ENCODE measurements at places on chromosomes 7 and 10. TPM values are rescaled to one million over a fixed set of nuclear protein-coding genes. Genes with fewer than 3 reads are reported as not detected.
A peak's percentile ranks its signal among the peaks of the same experiment; 100 is the strongest.

GRCh38 chr7:30994206-30995100 lies 30.7 kb downstream of the GHRHR start:
- no peak for DNase-seq

Gene HOXA13
- not detected for total RNA-seq

GRCh38 chr10:131082991-131083481 lies 228.5 kb downstream of the TCERG1L start:
- no peak for DNase-seq

- DNase-seq, result no peak
These were observed 4.2 kb downstream of the STK32C start for GRCh38 chr10:132303361-132304115.

GRCh38 chr7:28811701-28812430 lies 146.3 kb downstream of the TRIL start:
- no peak for DNase-seq

DNA sequence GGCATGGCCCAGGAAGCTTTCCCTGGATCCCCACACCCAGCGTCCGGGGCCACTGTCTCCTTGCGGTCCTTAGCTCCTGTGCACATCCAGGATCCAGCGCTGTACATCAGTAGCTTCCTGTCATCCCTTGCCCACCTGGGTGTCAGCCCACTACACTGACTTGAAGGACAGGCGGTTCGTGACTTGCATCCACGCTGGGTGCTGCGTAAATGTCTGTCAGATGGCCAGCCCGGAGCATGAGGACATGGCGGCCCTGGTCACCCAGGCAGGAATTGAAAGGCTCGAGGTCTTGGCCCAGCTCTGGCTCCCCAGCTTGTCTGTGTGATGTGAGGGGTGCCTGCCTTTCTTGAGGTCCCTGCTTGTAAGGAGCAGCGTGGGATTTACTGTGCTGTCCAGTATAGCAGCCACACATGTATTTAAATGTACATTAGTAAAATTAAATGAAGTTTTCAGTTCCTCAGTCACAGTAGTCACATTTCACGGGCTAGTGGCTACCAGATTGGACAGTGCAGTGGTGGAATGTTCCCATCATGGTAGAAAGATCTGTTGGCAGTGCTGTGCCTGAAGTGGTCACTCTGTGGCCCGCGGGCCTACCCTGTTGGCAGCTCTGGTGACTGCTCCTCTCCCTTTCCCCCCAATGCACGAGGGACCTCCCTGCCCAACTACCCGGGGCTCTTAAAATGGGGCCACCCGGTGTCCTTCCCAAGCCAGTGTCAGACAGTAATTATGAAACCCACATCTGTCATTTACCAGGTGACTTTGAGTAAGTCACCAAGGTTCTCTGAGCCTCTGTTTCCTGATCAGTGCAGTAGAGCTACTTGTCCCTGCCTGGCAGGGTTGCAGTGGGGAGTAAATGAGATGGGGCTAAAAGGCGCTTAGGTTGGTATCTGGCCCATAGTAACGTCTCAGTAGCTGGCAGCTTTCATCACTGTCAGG lies 97.8 kb upstream of the PPIF start:
- DNase-seq, result no peak

- no peak for DNase-seq
These were observed 63.8 kb downstream of the IMMP2L start for GRCh38 chr7:111498391-111499007.

GRCh38 chr10:19749185-19749729 lies 67.0 kb upstream of the PLXDC2 start:
- no peak for DNase-seq

Gene SLC16A9
- total RNA-seq, result 2.3 TPM

GRCh38 chr7:1250901-1251300 lies 18.2 kb downstream of the UNCX start:
- DNase-seq, result no peak

DNA sequence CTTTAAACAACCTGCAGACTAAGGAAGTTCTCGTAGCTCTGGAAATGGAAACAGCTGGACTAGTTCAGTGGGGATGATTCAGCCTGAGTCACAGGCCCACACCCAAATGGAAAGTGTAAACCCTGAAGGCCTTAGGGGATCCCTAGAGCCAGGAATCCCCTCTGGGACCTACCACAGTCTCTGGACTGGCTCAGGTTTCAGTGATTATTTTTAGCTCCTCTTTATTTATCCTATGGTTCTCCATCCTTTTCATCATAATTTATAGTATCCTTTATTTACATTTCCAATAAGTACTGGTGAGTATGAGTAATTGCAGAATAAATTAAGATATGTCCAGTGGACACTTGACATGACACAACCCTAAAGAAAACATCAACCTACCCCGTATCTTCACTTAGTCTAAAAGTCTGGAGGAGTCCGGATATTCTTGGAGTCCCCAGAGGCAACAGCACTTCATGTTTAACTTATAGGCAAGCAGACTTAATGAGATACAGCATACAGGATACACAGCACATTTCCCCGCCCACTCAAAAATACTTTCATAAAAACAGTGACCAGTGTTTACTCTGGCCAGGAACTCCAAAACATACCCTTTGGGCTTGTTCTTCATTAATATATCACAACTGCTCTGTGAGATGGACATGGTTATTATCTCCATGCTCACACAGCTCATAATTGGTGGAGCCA lies 28.4 kb upstream of the SEMA3E start:
- no peak for DNase-seq

DNA sequence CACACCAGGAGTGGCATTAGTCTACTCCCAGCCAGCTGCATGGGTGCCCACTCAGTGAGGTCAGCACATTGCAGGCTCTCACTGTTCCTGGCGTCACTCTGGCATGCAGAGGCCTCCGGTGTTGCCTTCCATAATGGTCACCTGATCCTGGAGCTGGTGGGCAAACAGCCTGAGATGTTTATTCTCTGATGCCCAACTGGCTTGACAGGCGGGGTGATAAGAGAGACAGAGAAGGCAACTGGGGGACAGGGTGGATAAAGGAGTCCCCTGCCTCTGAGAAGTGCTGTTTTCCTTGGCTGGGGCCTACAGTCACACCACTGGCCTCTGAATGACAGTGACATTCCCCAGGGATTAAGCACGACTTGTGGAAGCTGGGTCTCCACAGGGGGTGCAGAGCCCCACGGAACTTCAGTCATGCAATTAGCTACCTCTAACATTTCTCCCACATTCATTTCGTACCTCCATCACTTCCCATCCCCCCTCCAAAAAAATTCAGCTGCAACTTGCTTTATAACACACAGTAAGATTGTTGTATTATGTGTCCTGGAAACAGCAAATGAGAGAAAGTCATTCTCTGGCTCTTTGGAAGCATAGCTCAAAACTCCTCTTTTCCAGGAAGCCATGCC lies 7.1 kb upstream of the RBM20 start:
- DNase-seq, result no peak

Gene OAT
- total RNA-seq, result 18.1 TPM

GRCh38 chr7:47207956-47208355 lies 374.0 kb downstream of the TNS3 start:
- no peak for DNase-seq

GRCh38 chr7:87566311-87566900 lies 34.3 kb downstream of the ABCB1 start:
- no peak for DNase-seq

GRCh38 chr10:120588311-120588710 lies 131.3 kb downstream of the PLPP4 start:
- no peak for DNase-seq

- no peak for DNase-seq
These were observed 54.8 kb downstream of the DAGLB start for GRCh38 chr7:6392712-6393666.

DNA sequence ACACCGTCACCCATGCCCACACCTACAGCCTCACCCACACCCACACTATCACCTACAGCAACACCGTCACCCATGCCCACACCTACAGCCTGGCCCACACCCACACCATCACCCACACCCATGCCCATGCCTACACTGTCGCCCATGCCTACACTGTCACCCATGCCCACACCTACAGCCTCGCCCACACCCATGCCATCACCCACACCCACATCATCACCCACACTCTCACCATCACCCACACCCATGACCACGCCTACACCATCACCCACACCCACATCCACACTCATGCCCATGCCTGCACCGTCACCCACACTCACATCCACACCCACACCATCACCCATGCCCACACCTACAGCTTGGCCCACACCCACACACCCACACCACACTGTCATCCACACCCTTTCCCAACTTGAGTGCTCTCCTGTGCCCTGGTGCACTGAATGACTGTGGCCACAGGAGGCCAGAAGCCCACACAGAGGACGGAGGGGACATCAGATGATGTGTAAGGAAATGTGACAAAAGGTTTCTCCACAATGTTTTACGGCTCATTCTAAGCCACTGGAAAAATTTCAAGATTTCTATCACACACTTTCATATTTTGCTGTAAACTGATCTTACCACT lies 153.3 kb downstream of the WDR37 start:
- no peak for DNase-seq

DNA sequence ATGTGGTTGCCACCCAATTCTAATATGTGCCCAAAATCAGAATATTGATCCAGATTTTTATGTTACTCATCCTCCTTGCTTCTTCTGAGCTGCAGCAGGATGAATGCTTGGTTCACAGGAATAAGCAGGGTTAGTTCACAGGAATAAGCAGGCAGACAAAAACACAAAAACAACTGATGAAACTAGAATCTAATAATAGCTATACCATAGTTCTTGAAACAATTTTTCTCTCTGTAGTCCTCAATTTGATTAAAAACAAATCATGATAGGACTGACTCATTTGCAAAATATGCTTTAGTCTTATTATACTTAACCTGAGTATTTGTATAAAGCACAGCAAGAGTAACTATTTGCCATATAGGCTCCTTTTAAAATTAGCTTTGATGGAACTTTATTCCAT lies 24.4 kb upstream of the ARHGAP12 start:
- no peak for DNase-seq

- no peak for DNase-seq
These were observed 960.7 kb upstream of the CELF2 start for GRCh38 chr10:10056961-10057360.

GRCh38 chr10:132186488-132187429 lies at the start of gene DPYSL4:
TSS of gene DPYSL4 (plus strand) at chr10:132186948. CDS start at chr10:132187064, 116 bp downstream.
- DNase-seq, result peak; percentile 34

Gene SAMD9L
- 2.1 TPM for total RNA-seq

GRCh38 chr10:101183458-101184183 lies 45.6 kb downstream of the LBX1 start:
- DNase-seq, result no peak

Gene C10orf95
- total RNA-seq, result 0.37 TPM

DNA sequence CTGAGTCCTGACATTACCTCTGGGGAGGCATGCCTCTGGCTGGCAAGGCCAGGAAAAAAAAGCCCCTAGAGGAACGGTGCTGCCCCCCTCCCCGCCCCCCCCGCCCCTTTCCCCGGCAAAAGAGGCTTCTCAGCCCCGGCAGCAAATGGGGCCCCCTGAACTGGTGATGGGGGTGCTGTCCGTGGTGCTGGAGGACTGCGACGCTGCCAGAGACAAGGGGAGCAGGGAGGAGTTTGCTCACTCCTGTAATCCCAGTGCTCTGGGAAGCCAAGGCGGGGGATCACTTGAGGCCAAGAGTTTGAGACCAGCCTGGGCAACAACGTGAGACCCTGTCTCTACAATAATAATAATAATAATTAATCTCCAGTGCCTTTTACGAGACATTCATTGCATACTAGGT lies 23.7 kb downstream of the SRRM3 start:
- DNase-seq, result no peak

DNA sequence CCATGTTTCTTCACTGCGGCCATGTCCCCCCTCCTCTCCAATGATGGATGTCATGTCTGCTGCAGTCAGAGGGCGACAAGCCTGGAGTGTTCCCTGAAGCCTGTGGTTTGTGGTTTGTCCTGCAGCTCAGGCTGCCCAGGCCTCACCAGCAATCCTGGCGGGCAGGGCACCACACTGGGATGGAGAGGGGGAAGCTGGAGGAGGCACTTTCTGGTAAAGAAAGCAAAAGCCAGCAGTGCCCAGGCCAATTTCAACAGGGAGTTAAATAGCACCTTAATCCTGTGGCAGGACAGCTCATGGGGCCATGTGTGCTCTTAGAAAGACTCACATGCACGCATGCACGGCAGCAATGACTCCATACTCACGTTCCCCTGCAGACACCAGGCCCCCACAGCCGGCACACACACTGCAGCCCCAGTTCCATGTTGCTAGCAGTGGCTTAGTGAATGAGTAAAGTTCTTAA lies 158.3 kb downstream of the EGFR start:
- DNase-seq, result no peak

Gene IFIT2
- total RNA-seq, result 1.6 TPM

DNA sequence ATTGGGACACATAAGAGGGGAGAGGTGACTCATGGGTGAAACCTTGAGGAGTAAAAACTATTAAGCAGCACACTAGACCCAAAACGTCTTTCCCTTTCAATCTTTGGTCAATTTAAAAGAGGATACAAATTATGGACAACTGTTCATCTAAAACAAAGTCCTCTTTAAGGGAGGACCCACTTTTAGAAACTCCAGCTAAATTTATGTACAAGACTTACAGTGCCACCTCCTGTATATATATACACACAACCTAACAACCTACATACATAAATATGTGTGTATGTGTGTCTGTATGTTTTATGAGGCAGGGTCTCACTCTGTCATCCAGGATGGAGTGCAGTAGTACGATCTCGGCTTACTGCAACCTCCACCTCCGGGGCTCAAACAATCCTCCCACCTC lies 18.1 kb upstream of the ZC3HAV1 start:
- DNase-seq, result no peak

- DNase-seq, result peak; percentile 82
These were observed 24.6 kb downstream of the PAPOLB start for GRCh38 chr7:4837041-4837802.

Gene PROSER2
- total RNA-seq, result 7.0 TPM

Gene FGF8
- not detected for total RNA-seq
